ENCODE measurements at places on chromosomes 7 and 10. TPM values are rescaled to one million over a fixed set of nuclear protein-coding genes. Genes with fewer than 3 reads are reported as not detected.

DNA sequence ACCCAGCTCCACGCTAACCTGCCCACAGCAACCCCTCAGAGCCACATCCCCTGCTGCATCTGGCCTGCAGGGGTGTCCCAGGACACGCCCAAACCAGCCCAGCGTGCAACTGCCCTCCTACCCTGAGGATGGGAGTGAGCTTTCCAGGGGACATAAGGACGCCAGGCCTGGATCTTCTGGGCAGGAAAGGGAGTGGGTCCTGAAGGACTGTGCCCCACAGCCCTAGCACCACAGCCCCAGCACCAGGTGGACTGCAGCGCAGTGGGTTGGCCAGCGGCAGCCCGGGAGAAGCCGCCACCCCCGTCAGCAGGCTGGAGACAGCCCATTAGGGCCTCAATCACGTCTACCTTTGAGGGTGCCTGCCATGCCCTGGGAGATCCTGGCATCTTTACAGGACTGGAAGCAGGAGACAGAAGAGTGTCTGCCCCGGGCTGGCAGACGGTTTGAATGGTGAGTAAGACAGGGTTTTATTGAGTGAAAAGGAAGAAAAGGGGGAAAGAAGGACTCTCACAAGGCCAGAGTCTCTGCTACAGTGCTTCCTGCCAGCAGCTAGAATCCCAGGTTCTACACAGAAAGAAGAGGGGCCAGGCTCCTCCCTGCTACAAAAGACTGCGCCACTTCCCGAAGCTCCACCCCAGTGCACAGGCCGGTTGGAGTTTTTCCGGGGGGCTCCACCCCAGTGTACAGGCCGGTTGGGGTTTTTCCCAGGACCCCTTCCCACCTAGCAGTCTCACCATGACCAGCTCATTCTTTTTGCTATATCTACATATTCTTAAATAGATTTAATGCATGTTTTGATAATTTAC is 69.8 kb upstream of the KCTD7 start:
- H3K27ac ChIP-seq, result no peak overlapping the region
- H3K4me3 ChIP-seq, result no peak overlapping the region
- H3K36me3 ChIP-seq, result peaks cover 31% of the 10 kb centered on the region
- no peak for DNase-seq
- no peaks in the 10 kb centered on the region for H3K4me1 ChIP-seq

DNA sequence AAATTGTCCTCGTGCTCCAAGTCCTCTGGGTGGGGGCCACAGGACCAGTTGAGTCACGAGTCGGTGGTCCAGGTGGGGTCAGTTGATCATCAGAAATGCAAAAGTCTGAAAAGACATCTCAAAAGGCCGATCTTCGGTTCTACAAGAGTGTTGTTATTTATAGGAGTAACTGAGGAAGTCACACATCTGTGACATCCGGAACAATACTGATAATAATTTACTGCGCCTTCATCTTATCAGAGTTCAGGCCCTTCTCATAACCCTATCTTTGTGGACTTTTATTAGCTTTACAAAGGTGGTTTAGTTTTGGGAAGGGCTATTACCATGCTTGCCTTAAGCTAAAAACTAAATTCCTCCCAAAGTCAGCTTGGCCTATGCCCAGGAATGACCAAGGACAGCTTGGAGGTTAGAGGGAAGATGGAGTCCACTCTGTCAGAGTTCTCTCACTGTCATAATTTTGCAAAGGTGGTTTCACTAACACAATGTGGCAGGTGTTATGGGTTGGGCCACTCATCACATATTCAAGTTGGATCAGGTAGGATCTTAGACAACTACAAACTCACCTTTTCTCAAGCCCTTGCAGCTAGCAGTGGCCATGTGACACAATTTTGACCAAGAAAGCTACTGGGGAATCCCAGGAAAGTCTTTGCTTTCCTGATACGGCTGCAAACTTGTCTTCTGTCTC is 54.7 kb upstream of the CHST3 start:
- no peak overlapping the region for H3K4me3 ChIP-seq
- H3K27ac ChIP-seq, result no peak overlapping the region
- H3K4me1 ChIP-seq, result no peaks in the 10 kb centered on the region
- no peaks in the 10 kb centered on the region for H3K27me3 ChIP-seq
- DNase-seq, result no peak

GRCh38 chr10:124001391-124002148 is 91.8 kb downstream of the CHST15 start:
- no peaks in the 10 kb centered on the region for H3K36me3 ChIP-seq
- DNase-seq, result no peak
- no peak overlapping the region for H3K4me3 ChIP-seq
- no peak overlapping the region for H3K27ac ChIP-seq
- no peaks in the 10 kb centered on the region for H3K27me3 ChIP-seq

- no peaks in the 10 kb centered on the region for H3K4me1 ChIP-seq
- DNase-seq, result peak; percentile 20
- H3K27ac ChIP-seq, result no peak overlapping the region
- H3K27me3 ChIP-seq, result no peaks in the 10 kb centered on the region
- peaks cover 3% of the 10 kb centered on the region for H3K36me3 ChIP-seq
- no peak overlapping the region for H3K4me3 ChIP-seq
Measured at GRCh38 chr7:149598721-149599308, 101.2 kb upstream of the ZNF746 start.

DNA sequence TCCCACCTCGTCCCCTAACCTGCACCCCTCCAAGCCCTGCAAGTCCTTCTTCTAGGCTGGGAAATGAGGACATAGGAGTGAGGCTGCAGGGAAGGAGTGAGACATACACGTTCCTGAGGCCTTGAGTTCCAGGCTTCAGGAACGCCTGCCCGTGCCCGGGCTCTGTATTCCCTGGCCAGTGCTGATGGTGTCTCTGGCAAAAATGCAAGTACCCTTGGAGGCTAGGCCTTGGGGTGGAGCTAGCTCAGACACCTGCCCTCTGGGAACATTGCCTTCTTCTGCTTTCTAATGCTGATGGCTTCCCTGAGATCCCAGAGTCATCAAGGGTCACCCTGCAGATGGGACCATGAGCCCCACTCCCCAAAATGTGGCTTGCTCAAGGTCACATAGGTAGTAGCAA is 76.0 kb downstream of the GRK5 start:
- H3K4me1 ChIP-seq, result peaks cover 60% of the 10 kb centered on the region
- H3K36me3 ChIP-seq, result no peaks in the 10 kb centered on the region
- no peak overlapping the region for H3K4me3 ChIP-seq
- H3K27me3 ChIP-seq, result no peaks in the 10 kb centered on the region
- H3K27ac ChIP-seq, result peak overlapping the region; percentile 1
- no peak for DNase-seq

- H3K4me3 ChIP-seq, result no peak overlapping the region
- H3K27ac ChIP-seq, result no peak overlapping the region
- H3K27me3 ChIP-seq, result no peaks in the 10 kb centered on the region
- H3K36me3 ChIP-seq, result no peaks in the 10 kb centered on the region
- DNase-seq, result peak; percentile 22
- H3K4me1 ChIP-seq, result peaks cover 13% of the 10 kb centered on the region
Measured at GRCh38 chr10:124153023-124153826, 59.8 kb upstream of the CHST15 start.

DNA sequence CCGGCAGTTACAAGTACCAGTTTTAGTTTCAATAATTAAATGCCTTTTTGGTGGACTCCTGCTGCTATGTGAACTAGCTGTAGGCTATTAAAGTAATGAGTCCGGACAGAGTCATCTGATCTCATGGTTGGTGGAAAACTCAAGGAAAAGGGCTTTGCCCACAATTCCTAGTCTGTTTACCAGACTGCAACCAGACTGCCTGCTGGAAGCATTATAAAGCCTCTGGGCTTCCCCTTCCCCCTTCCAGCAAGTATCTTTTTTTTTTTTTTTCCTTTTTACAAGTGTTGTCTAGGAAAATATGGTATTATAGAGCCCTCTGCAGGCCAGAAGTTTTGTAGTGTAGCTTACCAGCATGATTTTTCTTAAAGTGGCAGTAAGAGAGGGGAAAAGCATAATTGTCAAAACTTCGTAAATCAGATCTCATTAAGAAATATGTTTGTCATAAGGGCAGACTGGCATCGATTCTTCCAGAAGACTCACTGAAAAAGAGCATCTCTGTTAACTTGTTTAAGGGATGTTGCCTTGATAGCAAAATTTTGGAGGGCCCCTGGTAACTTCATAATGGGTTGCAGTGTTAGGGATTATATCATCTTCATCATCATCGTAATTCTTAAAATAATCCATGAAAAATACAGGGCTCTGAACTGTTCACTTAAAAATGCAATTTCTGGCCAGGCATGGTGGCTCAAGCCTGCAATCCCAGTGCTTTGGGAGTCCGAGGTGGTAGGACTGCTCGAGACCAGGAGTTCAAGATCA is 181.3 kb downstream of the TAX1BP1 start:
- no peak overlapping the region for H3K27ac ChIP-seq
- H3K36me3 ChIP-seq, result no peaks in the 10 kb centered on the region
- H3K4me1 ChIP-seq, result no peaks in the 10 kb centered on the region

- no peak overlapping the region for H3K27ac ChIP-seq
- H3K27me3 ChIP-seq, result no peaks in the 10 kb centered on the region
- no peaks in the 10 kb centered on the region for H3K4me1 ChIP-seq
- no peak for DNase-seq
Measured at GRCh38 chr10:110448682-110449418, 48.9 kb upstream of the DUSP5 start.

DNA sequence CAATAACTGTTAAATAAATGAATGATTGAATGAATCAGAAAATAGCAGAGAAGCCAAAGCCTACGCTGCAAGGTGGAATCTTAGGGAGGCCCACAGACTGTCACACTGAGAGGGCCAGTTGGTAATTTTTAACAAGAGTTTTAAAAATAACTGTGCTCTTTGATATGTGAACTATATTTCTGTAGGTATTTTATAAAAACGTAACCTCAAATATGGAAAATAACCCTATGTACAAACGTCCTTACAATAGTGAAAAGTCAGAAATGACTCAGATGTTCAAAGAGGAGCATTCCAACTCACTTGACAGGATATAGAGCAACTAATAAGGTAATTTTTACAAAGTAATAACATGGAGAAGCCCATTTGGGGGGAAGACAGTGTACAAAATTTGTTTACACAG is 18.9 kb upstream of the TMEM273 start:
- DNase-seq, result no peak
- no peak overlapping the region for H3K4me3 ChIP-seq
- H3K36me3 ChIP-seq, result no peaks in the 10 kb centered on the region
- no peak overlapping the region for H3K27ac ChIP-seq

GRCh38 chr7:121298831-121299239 is 30.0 kb upstream of the WNT16 start:
- no peak overlapping the region for H3K4me3 ChIP-seq
- no peak for DNase-seq
- H3K36me3 ChIP-seq, result peaks cover 9% of the 10 kb centered on the region

DNA sequence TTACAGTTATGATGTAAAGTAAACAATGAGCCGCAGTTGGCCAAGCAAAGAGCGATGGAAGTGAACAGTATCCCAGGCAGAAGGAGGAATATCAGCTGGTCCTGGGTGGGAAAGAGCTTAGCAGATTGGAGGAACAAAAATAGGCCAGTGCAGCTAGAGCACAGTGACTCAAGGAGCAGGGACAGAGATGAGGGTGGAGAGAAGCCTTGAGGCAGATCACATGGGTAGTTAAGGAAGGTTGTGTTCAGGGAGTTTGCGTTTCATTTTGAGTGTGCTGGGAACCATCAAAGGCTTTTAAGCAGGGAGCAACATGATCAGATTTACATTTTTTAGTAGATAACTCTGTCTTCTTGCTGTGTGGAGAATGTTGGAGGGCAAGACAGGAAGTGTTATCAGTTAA is 113.6 kb downstream of the OAT start:
- DNase-seq, result no peak
- H3K27me3 ChIP-seq, result no peaks in the 10 kb centered on the region
- H3K27ac ChIP-seq, result no peak overlapping the region
- no peaks in the 10 kb centered on the region for H3K36me3 ChIP-seq
- H3K4me3 ChIP-seq, result no peak overlapping the region

- DNase-seq, result no peak
- H3K27me3 ChIP-seq, result no peaks in the 10 kb centered on the region
- no peak overlapping the region for H3K27ac ChIP-seq
- H3K36me3 ChIP-seq, result no peaks in the 10 kb centered on the region
Measured at GRCh38 chr10:12376211-12376610, 26.9 kb downstream of the CAMK1D start.

DNA sequence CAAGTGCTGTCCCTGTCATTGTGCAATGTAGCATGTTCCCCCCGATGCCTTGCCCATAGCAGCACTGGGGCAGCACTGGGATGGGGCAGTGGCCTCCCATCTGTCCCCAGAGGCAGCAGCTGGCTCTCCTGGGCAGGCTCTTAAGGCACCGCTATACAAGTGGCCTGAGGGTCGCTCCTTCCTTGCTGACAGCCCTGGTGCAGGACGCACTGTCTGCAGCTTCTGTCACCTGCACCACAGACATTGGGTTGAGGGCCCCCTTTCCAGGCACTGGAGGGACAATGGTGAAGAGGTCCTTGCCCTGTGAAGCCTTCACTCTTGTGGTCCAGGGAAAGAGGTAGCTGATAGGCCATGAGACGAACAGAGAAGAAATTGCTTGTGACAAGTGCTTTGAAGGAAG is 10.6 kb downstream of the CPSF4 start:
- no peak for DNase-seq
- H3K27ac ChIP-seq, result no peak overlapping the region
- no peaks in the 10 kb centered on the region for H3K27me3 ChIP-seq
- peaks cover 75% of the 10 kb centered on the region for H3K36me3 ChIP-seq
- H3K4me3 ChIP-seq, result no peak overlapping the region

DNA sequence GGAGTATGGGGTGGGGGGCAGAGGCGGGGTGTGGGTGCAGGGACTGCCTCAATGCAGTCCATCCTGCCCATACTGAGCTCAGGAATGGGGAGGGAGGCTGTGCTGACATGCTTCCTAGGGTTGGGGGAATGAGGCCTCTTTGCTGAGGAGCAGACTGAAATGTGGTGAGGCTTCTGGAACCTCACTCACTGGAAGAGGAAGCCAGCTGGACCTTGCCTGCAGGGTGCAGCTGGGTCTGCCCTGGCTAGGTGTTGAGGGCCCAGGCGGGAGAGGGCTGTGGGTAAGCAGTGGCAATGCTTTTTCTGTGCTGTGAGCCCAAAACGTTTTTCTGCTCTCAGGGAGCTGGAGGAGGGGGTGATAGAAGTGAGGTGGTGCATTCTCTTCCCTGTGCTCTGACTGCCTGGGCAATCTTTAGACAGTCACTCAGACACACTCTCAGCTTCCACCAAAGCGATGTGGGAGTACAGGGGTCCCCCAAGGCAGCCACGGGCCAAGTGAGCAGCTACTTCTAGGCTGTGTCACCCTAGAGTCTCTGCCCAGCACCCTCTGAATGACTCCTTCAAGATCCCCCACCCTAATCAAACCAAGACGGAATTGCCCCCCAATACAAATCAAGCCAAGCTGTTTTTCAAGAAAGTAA is 41.1 kb upstream of the BMPR1A start:
- H3K36me3 ChIP-seq, result no peaks in the 10 kb centered on the region
- H3K4me3 ChIP-seq, result no peak overlapping the region
- H3K27me3 ChIP-seq, result no peaks in the 10 kb centered on the region
- no peak for DNase-seq
- no peaks in the 10 kb centered on the region for H3K4me1 ChIP-seq
- H3K27ac ChIP-seq, result no peak overlapping the region

C10orf90 gene
- not detected for total RNA-seq

HTR5A gene
- total RNA-seq, result not detected

LBX1 gene
- 0.09 TPM for total RNA-seq

PON3 gene
- total RNA-seq, result 25.5 TPM
